K562 (cell line): ENCODE measurements at places on chromosomes 3 and 15.

GRCh38 chr3:77421916-77422315 lies 382.0 kb downstream of the ROBO2 start:
- DNase-seq, result no peak

- no peak for DNase-seq
Measured at GRCh38 chr3:184602372-184603150, 41.0 kb downstream of the EPHB3 start.

GRCh38 chr3:161273589-161274218 lies 52.6 kb downstream of the NMD3 start:
- peak; percentile 18 for DNase-seq

DNA sequence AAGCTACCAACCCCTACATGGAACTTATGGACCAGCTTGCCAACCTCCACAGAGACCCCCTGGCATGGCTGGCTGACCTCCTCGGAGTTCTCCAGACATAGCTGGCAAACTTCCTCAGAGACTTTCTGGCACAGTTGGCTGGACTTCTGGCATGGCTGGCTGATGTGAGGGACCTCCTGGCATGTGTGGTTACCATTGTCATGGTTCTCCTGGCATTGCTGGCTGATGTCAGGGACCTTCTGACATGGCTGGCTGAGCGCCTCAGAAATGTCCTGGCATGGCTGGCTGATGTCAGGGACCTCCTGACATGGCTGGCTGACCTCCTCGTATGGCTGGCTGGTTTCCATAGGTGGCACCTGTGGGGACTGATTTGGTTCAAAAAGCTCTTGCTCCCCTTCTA lies 17.5 kb downstream of the MAP1A start:
- DNase-seq, result no peak

- DNase-seq, result no peak
Measured at GRCh38 chr15:23440596-23440995, 6.4 kb downstream of the GOLGA6L2 start.

DNA sequence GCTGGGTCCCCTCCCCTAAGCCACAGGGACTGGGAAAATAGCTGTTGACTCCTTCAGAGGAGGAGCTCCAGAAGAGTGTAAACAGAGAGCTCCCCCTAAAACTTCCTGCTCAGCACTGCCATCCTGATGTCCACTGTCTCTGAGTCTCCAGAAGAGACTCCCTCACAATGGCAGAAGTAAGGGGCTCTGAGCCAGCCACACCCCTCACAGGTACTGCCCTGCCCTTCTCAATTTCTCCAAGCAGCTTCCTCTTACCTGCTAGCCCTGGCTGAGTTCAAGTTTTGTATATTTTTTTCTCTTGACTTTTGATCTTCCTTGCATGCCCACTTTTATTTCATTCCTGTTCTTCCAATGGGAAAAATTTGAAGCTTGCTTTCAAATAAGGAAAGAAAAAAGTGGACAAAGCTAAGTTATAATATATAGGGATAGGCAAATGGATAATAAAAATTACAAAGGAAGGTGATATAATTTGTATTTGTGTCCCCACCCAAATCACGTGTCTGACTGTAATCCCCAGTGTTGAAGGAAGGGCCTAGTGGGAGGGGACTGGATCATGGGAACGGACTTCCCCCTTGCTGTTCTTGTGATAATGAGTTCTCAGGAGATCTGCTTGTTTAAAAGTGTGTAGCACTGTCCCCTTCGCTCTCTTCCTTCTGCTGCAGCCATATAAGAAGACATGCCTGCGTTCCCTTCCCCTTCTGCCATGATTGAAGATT lies 442.2 kb upstream of the WNT5A start:
- DNase-seq, result no peak

- DNase-seq, result no peak
Measured at GRCh38 chr3:9087831-9088413, 124.7 kb upstream of the RAD18 start.

DNA sequence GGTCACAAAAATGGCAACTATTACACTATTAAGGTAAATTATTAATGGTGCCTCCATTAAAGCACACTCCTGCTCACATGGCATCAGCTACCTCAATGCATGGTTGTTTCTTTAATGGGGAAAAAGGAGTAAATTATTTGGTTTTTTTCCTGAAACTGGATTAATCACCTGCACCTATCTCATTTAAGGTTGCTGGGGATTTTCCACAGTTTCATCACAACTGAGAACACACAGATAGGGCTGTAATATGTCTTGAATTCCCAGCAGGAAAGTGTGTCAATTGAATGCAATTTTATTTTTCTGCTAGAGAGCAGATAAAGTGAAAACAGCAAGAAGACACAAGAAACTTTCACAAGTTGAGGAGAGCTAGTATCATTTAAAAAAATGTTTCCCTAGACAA lies 36.4 kb downstream of the RFTN1 start:
- no peak for DNase-seq

- no peak for DNase-seq
Measured at GRCh38 chr3:192687488-192688152, 39.7 kb downstream of the FGF12 start.

DNA sequence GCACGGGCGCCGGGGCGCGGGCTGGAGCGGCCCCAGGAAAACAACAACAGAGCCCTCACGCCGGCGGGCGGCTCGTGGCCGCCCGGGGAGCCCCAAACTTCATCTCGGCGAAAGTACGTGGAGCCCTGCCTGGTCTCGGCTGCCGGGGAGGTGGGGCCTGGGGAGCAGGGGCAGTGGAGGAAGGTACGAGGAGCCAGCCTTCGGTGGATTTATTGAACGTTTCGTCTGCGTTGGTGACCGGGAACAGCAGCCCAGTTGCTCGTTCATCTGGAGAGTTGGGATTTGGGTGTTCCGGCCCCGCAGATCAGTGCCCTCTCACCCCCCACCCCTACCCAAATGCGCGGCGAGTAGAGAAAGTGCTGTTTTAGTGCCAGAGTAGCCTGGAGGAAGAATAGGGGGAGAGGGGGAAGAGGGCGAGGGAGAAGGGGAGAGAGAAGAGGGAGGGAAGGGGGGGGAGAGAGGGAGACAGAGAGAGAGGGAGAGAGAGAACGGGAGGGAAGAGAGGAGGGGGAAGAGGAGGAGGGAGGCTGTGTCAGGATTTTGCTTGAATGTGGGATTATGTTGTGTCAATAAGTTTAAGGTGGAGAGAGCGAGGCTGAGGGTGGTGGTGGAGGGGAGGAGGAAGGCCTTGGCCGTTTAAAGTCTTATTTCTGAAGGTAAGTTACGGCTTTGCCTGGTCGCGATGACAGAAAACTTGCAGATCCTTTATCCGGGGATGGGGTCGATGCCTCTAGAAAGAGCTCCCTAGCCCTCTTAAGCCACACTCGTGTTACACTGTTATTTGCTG lies 970 bp downstream of the BBX start:
- DNase-seq, result peak; percentile 14

GRCh38 chr3:162740941-162741596 lies 1244.5 kb downstream of the OTOL1 start:
- no peak for DNase-seq

- DNase-seq, result no peak
Measured at GRCh38 chr3:65551945-65552344, 486.8 kb downstream of the MAGI1 start.

DNA sequence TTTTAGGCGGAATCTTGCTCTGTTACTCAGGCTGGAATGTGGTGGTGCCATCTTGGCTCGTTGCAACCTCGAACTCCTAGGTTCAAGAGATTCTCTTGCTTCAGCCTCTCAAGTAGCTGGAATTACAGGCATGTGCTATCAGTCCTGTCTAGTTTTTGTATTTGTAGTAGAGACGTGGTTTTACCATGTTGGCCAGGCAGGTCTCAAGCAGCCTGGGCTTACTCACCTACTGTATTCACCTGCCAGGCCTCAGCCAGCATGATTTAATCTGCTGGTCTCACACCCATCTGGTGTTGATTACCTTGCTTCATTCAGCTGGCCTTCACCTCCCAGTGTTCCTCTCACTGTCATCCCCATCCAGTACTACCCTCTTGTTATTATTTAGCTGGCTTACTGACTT lies 102.0 kb downstream of the IL12A start:
- no peak for DNase-seq

DNA sequence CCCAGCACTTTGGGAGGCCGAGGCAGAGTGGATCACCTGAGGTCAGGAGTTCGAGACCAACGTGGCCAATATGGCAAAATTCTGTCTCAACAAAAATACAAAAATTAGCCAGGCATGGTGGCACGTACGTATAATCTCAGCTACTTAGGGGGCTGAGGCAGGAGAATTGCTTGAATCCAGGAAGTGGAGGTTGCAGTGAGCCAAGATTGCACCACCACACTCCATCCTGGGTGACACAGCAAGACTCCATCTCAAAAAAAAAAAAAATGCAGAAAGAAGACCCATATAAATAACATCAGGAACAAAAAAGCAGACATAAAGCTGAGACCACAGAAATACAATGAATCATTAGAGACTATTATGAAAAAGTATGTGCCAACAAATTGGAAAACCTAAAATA lies 235.2 kb upstream of the VEPH1 start:
- DNase-seq, result no peak

DNA sequence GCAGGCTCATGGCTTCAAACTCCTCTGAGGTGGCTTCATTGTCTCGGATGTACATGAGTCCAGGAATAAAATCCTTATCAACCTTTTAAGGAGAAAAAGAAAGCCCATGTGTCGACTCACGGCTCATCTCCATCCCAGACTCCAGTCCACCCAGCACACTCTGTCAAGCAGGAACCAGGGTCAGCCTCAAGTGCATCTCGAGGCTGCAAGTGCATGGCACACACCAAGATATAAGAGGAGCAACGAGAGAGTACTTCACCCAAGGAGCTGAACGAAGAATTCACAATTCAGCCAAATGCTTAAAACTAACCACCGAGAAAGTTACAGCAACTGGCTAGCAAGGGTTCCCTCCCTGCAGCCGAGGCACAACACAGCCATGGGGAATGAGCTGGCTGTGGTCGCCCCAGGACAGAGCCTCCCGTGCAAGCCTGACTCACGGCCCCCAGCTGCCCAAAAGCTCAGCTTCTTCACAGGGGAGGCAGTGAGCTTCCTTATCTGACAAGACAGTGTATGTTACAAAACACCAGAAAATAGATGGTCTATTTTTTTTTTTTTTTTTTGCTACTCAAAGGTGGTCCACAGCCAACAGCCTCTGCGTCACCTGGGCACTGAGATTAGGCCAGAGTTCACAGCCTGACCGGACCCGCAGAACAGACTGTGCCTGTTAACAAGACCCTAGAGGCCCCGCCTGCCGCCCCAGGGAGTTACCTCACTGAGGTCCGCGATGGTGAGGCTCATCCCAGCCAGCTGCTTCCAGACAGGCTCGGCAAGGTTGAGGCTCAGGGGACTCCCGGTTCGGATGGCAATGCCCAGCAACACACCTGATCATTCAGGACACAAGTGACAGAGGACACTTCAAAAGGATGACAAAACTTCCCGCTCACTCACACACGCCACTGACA lies 15.9 kb upstream of the OCA2 start:
- DNase-seq, result no peak

DNA sequence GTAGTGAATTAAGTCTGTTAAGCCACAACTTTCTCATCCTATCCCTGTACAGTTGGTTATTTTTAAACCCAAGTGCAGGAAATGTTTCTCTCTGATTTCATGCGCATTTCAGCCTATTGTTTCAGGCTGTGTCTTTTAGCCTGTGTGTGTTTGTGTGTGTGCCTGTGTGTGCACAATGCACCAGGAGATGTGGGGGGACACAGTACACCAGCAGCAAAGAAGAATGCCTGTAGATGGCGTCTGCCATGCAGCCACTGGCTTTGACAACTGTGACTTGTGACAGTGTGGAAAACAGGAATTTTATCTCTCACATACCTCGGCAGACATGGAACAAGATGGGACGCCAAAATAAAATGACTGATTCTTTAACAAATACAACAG lies 43.6 kb upstream of the PLXNA1 start:
- DNase-seq, result no peak

GRCh38 chr15:81915990-81916389 lies 129.8 kb downstream of the MEX3B start:
- DNase-seq, result no peak

DNA sequence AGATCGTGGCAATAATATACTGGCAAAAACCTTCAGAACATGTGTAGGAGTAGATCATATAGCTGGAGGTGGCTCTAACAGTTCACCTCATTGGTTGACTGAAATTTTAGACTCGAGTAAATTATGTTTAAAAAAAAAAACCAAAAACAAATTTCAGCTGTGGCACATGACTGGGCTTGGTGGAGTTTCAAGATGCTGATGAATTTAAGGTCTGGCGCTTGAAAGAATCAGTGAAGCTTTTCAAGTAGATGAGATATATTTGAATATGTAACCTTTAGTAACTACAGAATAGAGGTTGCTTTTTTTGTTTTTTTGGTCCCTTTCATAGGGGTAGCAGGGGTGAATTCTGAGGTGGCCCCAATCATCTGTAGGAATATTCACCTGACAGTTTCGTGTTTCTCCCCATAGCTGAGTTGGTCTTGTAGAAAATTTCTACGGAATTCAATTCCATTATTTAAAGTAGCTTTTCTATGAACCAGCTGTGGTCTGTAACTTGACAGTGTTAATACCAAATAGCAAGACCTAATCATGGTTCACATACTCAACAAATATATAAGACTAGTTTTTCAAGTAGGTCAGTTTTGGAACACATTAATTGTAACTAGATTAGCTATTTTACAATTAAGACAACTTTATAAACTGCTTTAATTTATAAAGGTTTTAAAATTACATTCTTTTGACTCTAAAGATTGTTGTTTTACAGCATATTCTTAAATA lies 65.6 kb downstream of the MAP4 start:
- no peak for DNase-seq

DNA sequence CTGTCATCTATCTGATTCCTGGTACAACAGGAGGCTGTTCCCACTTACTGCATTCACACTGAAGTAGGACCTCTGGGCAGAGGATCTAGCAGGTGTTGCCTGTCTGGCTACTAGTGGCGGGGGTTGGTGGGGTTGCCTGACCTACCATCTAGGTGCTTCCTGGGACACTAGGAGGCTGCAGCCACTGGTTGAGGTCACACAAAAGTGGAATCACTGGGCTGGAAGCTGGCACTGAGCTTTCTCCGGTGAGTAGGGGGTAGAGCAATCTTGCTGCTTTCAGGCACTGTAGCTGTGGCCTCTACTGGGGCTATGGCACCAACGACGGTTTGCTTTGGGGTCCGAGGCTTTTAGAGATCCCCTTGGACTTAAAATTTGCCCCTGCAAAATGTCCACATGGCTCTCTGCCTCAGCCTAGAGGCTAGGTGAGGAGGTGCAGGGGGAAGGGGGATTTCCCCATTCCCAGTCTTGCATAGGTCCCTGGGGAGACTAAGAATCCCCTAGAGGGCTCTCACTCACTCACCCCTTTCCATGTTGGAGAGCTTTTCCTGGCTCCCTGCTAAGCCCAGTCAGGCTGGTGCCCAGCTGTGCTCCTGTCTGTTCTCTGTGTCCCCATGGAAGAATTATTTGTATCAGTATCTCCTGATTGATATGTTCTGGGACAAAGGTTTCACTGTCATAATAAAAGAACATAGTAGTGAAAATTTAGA lies 397.7 kb upstream of the EPHA6 start:
- no peak for DNase-seq

GRCh38 chr3:18438586-18438985 lies 13.4 kb upstream of the SATB1 start:
- no peak for DNase-seq

GRCh38 chr3:41955192-41955591 lies 6.7 kb downstream of the ULK4 start:
- no peak for DNase-seq

- DNase-seq, result no peak
Measured at GRCh38 chr3:157087780-157088600, 72.0 kb downstream of the CCNL1 start.

GRCh38 chr3:178048768-178049167 lies 487.5 kb upstream of the KCNMB2 start:
- peak; percentile 33 for DNase-seq

- no peak for DNase-seq
Measured at GRCh38 chr15:62392376-62392775, 227.3 kb upstream of the C2CD4B start.
